ENCODE measurements at places on chromosomes 4 and X. TPM values are rescaled to one million over a fixed set of nuclear protein-coding genes. Genes with fewer than 3 reads are reported as not detected.

Gene UBQLN2
- total RNA-seq = 40.2 TPM

DNA sequence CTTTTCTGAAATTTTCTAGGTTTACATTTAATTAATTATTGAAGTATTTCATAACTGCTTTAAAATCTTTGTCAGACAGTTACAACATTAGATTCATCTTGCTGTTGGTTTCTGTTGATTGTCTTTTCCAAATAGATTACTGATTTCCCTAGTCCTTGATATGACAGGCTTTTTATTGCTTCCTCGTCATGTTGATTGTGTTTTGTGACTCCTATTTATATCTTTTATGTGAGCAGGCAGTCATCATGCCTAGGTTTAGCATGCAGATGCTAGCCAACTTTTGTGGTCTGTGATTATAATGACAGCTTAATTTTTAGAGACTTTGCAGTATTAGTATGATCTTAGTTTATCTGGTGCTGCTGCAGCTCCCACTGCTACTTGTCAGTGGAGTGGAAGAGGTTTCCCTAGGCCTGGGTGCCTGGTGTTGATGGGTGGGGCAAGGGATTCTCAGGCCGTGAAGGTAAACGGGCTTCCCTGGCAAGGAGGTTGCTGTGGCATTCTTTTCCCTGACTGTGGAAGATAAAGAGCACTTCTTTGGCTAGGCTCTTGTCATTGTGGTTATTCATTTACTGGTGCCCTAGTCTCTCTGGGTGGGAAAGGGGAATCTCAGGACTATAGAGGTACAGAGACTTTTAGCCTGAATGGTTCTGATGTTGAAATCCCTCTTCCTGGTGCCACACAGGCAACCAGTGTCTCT lies 65.7 kb downstream of the SERPINA7 start:
- no peak for DNase-seq
- H3K36me3 ChIP-seq = no peaks in the 10 kb centered on the region
- H3K4me3 ChIP-seq = no peak overlapping the region

- no peak overlapping the region for H3K4me3 ChIP-seq
- no peak overlapping the region for H3K27ac ChIP-seq
- H3K27me3 ChIP-seq = no peaks in the 10 kb centered on the region
- no peaks in the 10 kb centered on the region for H3K36me3 ChIP-seq
- H3K4me1 ChIP-seq = no peaks in the 10 kb centered on the region
Measured at GRCh38 chr4:36722986-36723385, 441.6 kb downstream of the DTHD1 start.

DNA sequence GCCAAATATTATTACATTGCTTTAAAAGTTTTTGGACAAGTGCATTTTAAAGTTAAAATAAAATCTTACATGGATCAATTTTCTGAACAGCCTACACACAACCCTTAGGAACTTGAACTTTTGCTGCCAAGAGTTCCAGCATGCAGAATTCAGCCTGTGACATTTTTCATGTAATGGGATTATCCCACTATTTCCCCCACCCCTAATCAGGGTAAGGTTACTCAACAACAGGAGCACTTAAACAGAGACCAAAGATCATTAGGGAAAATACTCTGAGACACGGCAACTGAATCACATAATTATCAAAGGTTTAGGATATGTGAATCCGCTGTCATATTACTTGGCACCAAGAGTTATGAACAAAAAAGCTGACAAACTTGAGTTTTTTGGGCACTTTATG lies 47.2 kb downstream of the IQCM start:
- no peaks in the 10 kb centered on the region for H3K27me3 ChIP-seq
- H3K27ac ChIP-seq = no peak overlapping the region
- H3K4me1 ChIP-seq = no peaks in the 10 kb centered on the region
- no peak for DNase-seq
- no peaks in the 10 kb centered on the region for H3K36me3 ChIP-seq

GRCh38 chr4:42904986-42905385 lies 12.5 kb downstream of the GRXCR1 start:
- H3K27ac ChIP-seq = no peak overlapping the region
- no peak for DNase-seq
- no peaks in the 10 kb centered on the region for H3K4me1 ChIP-seq
- H3K27me3 ChIP-seq = peaks cover 24% of the 10 kb centered on the region

Data from progenitor cell of endocrine pancreas (in vitro differentiated cells).